ENCODE measurements at places on chromosomes 6 and 20.

GRCh38 chr6:144266091-144266649, 19.0 kb upstream of the UTRN start:
- no peak for DNase-seq

- DNase-seq, result no peak
Observed at GRCh38 chr6:137776256-137776655, 90.8 kb upstream of the TNFAIP3 start.

- no peak for DNase-seq
Observed at GRCh38 chr6:131761060-131761761, 46.6 kb upstream of the ENPP1 start.

DNA sequence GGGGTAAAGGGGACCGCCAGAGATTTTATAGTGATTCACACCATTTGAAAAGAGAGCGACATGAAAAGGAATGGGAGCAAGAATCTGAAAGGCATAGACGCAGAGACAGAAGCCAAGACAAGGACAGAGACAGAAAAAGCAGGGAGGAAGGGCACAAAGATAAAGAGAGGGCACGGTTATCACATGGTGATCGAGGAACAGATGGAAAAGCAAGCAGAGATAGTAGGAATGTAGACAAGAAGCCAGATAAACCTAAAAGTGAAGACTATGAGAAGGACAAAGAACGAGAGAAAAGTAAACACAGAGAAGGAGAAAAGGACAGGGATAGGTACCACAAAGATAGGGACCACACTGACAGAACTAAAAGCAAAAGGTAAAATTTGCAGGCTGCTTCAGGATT, 77.7 kb downstream of the PHF3 start:
- DNase-seq, result no peak

- no peak for DNase-seq
Observed at GRCh38 chr6:115891750-115892149, 168.9 kb downstream of the FRK start.

DNA sequence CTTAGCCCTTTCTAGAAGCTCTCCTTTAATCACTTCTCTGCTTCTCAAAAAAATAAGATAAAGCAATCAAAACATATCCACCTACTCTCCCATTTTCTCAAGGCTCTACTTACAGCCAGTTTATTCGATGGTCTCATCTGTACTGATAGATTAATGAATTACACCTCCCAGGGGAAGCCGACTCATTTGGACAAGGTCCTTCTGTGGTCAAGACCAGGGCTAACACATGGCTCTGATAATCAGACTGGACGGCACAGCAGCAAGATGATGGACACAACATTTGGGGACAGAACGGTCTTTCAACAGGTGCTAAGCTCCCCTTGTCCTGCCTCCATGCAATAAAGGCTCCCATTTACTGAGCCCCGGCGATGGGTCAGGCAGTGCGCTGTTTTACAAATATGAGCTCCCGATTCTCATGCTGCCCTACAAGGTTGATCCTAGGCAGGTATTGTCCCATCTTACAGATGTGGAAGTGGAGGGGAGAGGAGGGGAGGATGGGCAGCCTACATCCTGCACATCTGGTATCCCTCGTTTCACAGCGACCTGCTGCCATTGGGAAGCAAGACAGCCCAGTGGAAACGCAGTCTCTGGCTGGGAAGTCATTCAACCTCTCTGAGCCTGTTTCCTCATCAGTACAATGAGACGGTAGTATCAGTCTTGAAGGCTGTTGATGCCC, 15.7 kb downstream of the CPNE5 start:
- DNase-seq, result no peak

GRCh38 chr6:84019842-84020211, 13.7 kb upstream of the MRAP2 start:
- DNase-seq, result no peak

GRCh38 chr6:152273638-152274037, 363.5 kb downstream of the SYNE1 start:
- no peak for DNase-seq

- no peak for DNase-seq
Observed at GRCh38 chr20:41224281-41224680, 86.9 kb downstream of the PLCG1 start.

Data from activated CD4-positive, alpha-beta T cell treated with anti-CD3 and anti-CD28 coated beads, Interleukin-2, amount 50 U/mL, for 1 hour (primary cell).